ENCODE measurements at places on chromosomes 2 and 18.

- peak; percentile 10 for DNase-seq
Observed at GRCh38 chr2:167925758-167926157, 321.6 kb downstream of the STK39 start.

- no peak for DNase-seq
Observed at GRCh38 chr2:54038835-54039234, 68.0 kb upstream of the PSME4 start.

DNA sequence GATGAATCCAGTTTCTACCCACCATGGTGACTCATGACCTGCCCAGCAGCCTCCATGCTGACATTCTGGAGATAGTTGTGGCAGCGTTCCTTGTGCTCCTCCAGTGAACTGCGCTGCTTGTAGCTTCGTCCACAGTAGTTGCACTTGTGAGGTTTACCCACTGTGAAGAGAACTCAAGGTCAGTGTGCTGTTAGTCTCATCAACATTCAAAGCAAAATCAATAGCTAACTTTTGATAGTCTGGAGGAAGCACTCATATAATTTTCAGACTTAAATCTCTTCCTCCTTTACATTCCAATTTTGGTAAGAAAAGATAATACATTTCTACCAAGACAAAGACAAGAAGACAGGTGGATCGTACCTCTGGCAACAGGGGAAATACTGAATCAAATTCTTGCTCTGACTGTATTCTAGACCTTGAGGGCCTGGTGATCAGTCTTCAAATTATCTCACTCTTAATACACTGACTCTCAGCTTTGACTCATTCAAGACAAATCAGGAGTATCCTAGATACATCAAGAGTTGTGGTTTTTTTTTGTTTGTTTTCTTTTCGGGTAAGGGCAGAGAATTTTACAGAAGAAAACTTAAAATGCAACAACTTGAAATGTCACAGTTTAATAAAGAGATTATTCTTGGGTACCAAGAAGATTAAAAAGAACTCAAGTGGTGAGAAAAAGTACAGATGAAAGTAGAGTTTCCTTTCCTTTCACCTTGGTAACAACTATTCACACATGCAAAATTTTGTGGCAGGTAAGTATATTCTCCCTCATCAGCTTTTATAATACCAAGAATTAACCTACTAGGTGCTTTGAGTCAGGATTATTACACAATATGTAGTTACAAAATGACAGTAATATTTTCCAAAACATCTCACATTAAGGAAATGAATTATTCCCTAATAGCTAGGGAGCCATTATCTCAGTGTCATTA lies 129.2 kb downstream of the IKZF2 start:
- DNase-seq = peak; percentile 76

DNA sequence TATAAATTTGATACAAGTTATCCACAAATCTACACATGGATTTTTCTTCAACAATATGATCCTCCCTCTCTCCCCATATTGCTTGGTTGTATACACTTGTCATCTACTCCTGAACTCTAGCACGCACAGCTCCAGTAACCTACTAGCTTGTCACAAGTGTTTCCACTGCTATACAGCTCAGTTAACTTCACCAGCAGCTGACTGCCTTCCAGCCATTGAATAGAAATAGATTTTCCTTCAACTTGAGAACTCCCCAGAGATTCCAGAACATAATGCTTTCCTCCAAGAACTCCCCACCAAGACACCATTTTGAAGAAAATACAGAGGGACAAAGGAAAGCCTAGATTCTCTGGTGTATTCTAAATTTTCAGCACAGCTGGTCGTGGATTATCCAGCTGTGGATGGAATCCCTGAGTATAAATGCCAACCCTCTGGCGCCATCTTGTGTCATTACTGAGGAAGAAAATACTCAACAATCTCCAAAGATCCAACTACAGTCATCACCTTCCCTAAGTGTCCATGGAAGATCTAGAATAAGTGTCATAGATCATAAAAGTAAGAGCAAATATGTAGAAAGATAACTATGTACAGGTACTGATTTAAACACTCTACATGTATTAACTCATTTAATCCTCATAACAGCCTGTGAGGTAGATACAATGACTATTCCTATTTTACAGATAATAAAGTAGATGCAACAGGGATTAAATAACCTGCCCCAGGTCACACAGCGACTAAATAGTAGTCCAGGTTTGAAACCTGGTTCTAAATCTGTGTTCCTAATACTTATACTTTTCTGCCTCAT lies 156.7 kb downstream of the ARHGAP28 start:
- peak; percentile 31 for DNase-seq

- DNase-seq = no peak
Observed at GRCh38 chr18:58104096-58104495, 60.1 kb downstream of the NEDD4L start.

DNA sequence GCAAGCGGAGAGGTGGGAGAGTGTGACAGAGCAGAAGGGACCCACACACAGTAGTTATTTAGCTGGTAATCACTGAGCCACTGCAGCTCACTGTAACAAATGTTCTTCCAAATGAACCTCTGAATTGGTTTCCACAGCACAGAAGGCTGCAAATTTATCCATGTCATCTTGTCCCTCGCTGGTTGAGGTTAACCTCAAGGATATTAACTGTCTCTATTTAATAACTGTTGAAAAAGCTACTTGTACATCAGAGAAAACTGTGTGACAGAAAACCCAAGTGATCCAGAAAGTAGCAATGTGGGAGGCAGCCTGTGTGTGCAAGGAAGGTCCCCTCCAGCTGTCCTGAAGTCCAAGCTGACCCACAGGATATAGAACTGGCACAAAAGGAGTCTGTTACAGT lies 153.6 kb downstream of the DSEL start:
- DNase-seq = peak; percentile 22

- peak; percentile 69 for DNase-seq
Observed at GRCh38 chr2:64062840-64063239, 43.6 kb upstream of the VPS54 start.

- no peak for DNase-seq
Observed at GRCh38 chr2:179595284-179595683, 266.1 kb downstream of the ZNF385B start.

GRCh38 chr18:36334798-36335197 lies 37.3 kb downstream of the FHOD3 start:
- no peak for DNase-seq

DNA sequence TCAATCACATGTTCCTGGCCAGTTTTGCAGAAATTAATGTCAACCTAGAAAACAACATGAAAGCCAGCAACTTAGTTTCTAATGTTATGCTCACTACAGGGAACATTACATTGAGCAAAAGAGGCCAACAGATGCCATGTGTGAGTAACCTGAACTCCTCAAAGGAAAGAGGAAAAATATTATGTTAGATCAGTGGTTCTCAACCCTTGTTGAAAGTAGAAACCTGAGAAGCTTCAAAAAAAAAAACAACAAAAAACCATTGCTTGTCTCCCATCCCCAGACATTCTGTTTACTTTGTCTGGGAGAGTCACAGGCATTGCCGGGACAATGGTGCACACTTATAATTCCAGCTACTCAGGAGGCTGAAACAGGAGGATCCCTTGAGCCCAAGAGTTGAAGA lies 57.7 kb downstream of the METTL4 start:
- DNase-seq = peak; percentile 26

- DNase-seq = no peak
Observed at GRCh38 chr18:78130232-78131195, 849.1 kb upstream of the SALL3 start.

DNA sequence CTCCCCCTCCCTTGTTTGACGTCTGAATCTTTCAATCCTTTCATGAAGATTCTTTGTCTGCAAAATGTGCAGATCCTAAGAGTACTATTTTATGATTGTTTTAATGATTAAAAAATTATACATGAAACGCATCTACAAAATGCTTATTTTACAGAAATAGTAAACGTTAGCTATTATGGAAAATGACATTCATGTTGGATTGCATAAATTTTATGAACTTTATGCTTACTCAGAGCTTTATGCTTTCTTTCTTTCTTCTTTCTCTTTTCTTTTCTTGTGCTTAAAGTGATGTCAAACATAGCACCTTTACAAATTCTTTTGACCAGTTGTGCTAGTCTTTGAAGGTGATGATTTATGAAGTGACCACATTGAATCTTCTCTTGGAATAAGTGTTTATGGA lies 805.4 kb downstream of the ADCYAP1 start:
- DNase-seq = no peak

DNA sequence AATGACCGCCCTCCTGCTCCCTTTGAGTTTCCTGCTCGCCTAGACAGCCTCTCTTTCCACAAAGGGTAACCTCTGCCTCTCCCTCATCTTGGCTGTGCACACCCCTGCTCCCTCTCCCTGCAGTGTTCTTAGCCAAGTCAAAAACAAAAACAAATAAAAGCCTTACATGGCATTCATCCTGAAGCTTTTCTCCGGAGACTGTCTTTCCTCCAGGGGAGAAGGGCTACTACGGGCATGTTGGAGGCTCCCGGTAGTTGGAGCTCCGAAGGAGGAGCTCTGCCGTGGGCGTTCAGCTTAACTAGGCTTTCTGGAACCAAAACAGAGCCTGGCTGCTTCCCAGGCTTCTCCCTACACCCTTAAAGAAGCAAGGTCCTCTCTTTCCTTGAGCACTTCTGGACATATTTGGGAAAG lies 104.2 kb downstream of the TPGS2 start:
- no peak for DNase-seq

GRCh38 chr2:224734949-224735348 lies 18.8 kb upstream of the CCDC195 start:
- no peak for DNase-seq

- DNase-seq = no peak
Observed at GRCh38 chr2:226074391-226074790, 674.9 kb downstream of the NYAP2 start.
